ENCODE measurements at places on chromosomes 2 and 18.

- no peak for DNase-seq
Measured at GRCh38 chr2:106163948-106164545, 30.1 kb downstream of the UXS1 start.

DNA sequence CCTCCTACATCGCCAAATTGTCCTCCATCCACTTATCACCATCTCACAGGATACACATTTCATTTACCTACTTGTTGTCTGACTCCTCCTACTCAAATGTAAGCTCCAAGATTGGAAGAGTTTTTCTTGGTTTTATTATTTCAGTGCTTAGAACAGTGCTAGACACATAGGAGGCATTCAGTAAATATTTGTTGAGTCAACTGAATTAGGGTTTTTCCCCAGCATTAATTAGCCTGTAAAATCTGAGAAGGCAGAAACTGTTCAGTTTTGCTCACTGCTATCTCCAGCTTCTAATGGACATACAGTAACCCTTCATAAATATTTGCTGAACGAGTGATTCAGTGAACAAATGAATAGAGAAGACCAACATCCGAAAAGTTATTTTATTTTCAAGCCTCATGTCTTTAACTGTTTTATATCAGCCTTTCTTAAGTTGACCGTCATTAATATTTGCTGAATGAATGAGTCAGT, 800 bp downstream of the TTC21B start:
- DNase-seq: no peak

GRCh38 chr2:8203364-8203763, 478.5 kb upstream of the ID2 start:
- DNase-seq: no peak

- no peak for DNase-seq
Measured at GRCh38 chr2:237012577-237013267, 73.0 kb upstream of the COPS8 start.

- DNase-seq: no peak
Measured at GRCh38 chr2:172021955-172022354, 22.2 kb downstream of the METAP1D start.

DNA sequence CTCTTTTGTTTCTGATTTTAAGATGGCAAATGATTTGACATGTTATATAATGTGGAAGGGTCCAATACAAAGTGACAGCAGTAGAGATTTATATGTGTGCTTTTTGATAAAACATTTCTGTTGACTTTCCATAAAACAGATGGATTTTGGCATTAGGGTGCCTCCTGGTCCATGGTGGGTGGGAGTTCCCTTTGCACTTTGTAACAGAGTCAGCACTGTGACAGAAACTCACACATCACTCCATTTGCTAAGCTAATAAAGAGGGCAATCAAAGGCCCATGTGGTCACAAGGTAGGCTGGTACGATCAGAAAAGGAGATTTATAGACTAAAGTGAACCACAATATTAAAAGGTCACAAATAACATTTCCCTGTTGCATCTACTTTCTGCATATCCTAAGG, 93.3 kb upstream of the NT5C1B start:
- DNase-seq: no peak

DNA sequence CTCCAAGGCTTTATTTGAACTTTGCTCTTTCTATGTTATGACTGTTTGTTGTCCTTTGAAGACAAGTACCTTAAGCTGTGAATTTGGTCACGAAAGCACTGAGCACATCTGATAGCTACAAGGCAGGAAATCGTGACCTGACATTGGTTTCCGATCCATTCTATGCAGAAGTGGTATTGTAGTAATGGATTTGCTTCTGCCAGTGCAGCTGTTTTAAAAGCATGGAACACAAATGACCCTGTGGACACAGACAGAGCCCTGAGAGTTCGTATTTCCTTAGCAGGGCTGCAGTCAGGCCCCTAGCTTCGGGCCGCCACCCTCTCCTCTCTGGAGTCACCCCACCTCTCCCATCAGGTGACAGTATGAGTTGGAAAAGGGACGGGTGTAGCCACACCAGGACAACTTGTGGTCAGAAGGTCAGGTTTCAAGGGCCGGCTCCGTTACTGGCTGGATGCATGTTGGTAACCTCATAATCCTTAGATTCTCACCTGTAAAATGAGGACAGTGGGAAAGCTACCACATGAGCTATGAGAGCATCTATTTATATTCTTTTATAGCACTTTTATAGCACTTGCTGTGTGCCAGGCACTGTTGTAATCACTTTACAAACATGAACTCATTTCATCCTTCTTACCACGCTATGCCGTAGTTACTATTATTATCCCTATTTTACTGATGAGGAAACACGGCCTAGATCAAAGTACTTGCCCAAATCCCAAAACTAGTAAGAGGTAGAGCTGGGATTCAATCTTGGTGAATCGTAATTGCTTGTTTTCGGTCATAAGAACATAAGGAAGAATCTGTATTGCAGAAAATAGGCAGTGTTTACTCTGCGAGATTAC, 70.2 kb downstream of the SPATS2L start:
- DNase-seq: no peak

Data from activated CD4-positive, CD25-positive, alpha-beta regulatory T cell treated with anti-CD3 and anti-CD28 coated beads, Interleukin-2, amount 50 U/mL, for 16 hours (primary cell).